ENCODE measurements at places on chromosomes 4 and X. TPM values are rescaled to one million over a fixed set of nuclear protein-coding genes. Genes with fewer than 3 reads are reported as not detected.

Gene MAGEB1
- total RNA-seq = not detected

Gene F8A2
- total RNA-seq = not detected

Gene DAPP1
- not detected for total RNA-seq

Gene GASK1B
- 25.1 TPM for total RNA-seq

Gene SMIM10L2A
- total RNA-seq = 0.12 TPM

Gene FGF5
- 18.8 TPM for total RNA-seq

Gene CLDN22
- total RNA-seq = not detected

Gene MAGEE2
- not detected for total RNA-seq

Gene OPN1MW
- total RNA-seq = not detected

Gene RENBP
- 18.8 TPM for total RNA-seq

Gene GLRA3
- total RNA-seq = 0.13 TPM

Gene BEX1
- total RNA-seq = not detected

Gene RBMXL3
- total RNA-seq = not detected

Gene NAA11
- total RNA-seq = 0.06 TPM

Gene REELD1
- total RNA-seq = not detected

Gene SULT1E1
- total RNA-seq = 12.0 TPM

Measured in aortic smooth muscle cell (primary cell).